ENCODE measurements at places on chromosomes 16 and 17.

- no peak for DNase-seq
Observed at GRCh38 chr16:9521749-9522370, 430.4 kb downstream of the HAPSTR1 start.

DNA sequence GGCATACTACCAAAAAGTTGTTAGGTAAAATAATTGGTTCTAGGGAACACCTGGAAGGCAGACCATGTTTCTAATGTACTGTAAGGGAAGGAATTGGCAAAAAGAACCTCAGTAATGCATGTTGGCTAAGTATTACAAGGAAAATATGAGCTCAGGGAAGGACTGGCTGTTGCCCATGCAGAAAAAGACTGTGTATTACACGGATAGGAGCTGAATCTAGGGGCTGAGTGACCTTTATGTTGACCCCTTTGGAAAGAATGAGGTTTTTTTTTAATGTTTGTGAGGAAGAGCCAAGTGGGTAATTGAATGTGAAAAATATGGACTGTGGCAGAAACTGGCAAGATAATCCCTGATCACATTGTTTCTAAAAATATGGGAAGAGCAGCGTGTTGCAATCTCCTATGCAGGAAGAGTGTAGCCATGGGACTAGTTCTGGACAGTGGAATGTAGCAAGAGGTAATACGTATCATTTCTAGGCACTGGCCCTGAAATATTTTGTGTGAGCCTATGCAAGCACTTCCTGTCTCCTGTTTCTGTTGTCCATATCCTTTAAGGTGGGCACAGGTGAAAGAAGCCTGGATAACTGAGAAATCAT is 95.1 kb upstream of the CNTNAP4 start:
- DNase-seq = no peak

DNA sequence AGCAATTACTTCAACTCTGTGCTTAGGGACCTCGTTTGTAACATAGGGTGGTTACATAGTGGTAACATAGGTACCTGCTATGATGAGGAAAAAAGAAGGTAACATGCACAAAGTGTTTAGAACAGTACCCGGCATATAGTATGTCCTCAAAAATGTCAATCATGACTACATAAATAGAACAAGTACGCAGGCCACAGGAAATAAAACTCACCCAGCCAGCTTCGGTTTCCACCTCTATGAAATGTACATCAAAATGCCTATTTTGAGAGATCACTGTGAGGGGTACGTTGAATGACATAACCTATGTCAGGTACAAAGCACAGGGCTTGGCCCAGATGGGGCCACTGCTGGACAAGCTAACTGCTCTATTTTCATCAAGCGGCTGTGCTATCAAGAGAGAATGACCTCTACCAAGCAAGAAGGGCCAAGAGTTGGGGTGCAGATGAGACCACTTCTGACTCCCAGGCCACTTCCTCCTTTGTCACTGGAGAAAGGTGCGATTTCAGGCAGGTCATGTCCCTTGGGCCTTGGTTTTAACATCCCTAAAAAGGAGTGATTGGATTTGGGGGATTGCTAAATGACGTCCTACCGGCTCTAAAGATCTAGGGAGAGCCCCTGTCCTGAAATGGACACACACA is 45.4 kb downstream of the WSB1 start:
- no peak for DNase-seq

DNA sequence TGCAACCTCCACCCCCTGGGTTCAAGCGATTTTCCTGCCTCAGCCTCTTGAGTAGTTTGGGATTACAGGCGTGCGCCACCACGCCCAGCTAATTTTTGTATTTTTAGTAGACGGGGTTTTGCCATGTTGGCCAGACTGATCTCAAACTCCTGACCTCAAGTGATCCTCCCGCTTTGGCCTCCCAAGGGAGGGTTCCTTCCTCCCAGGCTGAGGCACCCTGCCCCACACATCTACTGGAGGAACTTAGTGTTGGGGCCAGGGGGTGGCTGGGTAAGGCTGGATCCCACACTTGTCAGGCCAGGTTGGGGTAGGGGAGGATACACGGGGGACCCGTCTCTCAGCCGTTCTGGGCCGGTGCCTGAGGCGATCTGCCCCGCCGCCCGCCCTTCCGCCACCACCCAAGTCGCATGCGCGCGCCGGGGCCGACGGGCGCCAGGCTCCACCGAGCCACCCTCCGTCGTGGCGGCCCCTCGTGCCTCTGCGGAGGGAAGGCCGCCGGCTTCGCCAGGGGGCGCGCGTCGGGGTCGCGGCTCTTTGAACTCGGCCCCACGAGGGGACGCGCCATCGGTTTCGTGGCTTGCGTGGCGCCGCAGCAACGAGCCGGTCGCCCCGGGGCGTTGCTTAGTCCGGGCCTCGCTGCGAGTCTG is 15.9 kb downstream of the GRB7 start:
- DNase-seq = peak; percentile 84

GRCh38 chr17:55814377-55814776 is 63.5 kb downstream of the PCTP start:
- DNase-seq = no peak

GRCh38 chr17:40373324-40373723 is 8.8 kb upstream of the GJD3 start:
- no peak for DNase-seq

DNA sequence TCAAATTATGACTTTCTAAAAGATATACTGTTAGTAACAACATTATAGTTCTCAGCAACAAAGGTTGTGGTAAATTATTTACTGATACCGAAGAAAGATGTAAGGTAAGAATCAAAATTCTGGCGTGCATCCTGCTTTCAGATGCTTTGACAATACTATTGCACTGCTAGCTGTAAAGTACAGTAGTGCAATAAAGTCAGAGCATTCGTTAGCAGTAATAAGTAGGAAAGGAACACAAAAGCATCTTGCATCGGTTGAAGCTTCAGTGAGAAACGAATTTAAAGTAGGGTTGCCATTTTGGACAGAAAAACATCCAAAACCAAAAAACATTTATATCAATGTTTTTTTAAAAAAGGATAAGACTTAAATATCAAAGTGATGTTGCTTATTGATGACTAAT is 4.0 kb downstream of the SKA2 start:
- DNase-seq = no peak

DNA sequence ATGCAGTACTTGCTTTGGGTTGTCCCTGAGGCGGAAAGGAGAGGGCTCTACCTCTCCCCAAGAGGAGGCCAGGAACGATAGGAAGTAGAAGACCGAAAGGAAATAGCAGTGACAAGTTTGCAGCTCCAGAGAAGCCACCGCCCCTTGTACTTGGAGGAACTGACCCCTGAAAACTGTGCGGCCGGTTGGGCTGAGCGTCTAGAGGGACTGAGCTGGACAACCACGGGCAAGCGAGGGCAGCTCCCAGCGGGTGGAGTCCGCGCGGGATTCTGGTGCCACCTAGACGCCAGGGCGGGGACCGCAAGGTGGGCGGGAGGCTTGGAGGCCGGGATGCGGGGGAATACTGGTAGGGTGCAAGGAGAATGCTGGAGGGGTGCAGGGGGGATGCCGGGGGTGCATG is 1.3 kb upstream of the SLC6A4 start:
- DNase-seq = peak; percentile 77

GRCh38 chr16:63372815-63373214 is 1336.6 kb upstream of the CDH8 start:
- DNase-seq = no peak

DNA sequence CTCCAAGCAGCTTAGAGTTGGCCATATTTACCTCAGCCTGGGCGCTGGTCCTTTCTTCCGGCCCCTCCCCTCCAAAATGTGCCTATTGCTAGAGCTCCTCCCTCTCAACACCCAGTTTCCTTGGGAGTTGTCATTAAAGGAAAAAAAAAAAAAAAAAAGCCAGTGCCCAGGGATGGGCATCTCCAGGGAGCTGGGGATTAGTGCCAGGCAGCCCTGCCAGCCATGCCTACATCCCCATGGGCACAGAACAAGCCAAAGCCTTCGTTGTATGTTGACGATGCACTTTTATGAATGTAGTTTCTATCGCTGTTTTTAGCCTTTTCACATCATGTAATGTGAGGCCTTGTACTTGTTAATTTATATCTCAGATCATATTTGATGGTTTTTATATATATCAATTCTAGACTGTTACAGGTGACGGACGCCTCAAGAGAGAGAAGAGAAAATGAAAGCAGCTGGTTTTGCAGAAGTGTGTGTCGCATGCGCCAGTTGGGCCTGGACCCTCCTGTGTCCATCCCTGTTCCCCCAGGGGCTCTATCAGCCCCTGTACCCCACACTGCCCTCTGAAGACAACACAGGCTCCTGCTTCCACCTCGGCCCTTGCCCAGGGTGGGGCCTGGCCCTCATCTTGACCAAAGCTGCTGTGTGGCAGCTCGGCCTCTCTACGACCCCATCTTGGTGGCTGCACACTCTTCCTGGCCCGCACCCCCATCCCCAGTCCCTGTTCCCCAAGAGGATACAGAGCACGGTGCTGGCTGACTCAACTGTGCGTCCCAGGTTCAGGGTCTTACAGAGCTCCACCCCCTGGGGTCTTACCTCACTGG is 4.8 kb downstream of the LIMD2 start:
- DNase-seq = peak; percentile 53

DNA sequence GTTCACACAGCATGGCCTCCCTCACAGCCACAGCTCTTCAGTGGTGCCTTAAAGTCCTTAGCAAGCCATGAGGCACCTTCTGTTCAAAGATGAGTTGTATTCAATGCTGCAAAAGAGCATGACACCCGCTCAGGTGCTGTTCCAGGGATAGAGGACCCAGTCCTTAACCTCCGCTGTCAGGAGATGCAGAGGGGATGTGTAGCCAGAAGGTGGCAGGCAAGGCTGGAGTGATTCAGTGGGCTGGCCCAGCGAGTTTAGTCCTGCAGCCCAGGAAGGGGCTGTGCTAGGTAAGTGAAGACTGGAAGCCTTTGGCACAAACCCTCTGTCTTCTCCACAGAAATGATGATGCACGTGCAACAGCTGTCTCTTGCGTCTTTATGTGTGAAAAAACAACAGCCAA is 25.0 kb upstream of the ADAM11 start:
- no peak for DNase-seq

GRCh38 chr17:19359151-19359550 is 3.4 kb downstream of the B9D1 start:
- DNase-seq = no peak

- no peak for DNase-seq
Observed at GRCh38 chr16:68779891-68780290, 42.8 kb downstream of the CDH1 start.

GRCh38 chr16:80144191-80144590 is 396.6 kb upstream of the DYNLRB2 start:
- peak; percentile 16 for DNase-seq

All from GM13977 (cell line).